ENCODE measurements at places on chromosomes 12 and 14. TPM values are rescaled to one million over a fixed set of nuclear protein-coding genes. Genes with fewer than 3 reads are reported as not detected.

The RNF212B gene
- 0.06 TPM for polyA plus RNA-seq

The PPP2R5C gene
- polyA plus RNA-seq = 39.6 TPM

The HOXC4 gene
- not detected for polyA plus RNA-seq

The KLRC2 gene
- polyA plus RNA-seq = 0.38 TPM

The STON2 gene
- polyA plus RNA-seq = 2.6 TPM

The ASPG gene
- 158 TPM for polyA plus RNA-seq

The FOXN4 gene
- polyA plus RNA-seq = not detected

The POTEG gene
- polyA plus RNA-seq = not detected

The CMTM5 gene
- polyA plus RNA-seq = not detected

The BRAP gene
- polyA plus RNA-seq = 5.1 TPM

The CDKN3 gene
- polyA plus RNA-seq = 1.5 TPM

The MGP gene
- 20.7 TPM for polyA plus RNA-seq

The DNAJC22 gene
- polyA plus RNA-seq = 34.0 TPM

The ACSM4 gene
- polyA plus RNA-seq = not detected

The LHX5 gene
- not detected for polyA plus RNA-seq

The GUCY2C gene
- polyA plus RNA-seq = not detected

The AKAP3 gene
- 0.21 TPM for polyA plus RNA-seq

The GRIP1 gene
- 0.05 TPM for polyA plus RNA-seq

The RFX4 gene
- not detected for polyA plus RNA-seq

All from liver (tissue), 10 donors.